ENCODE measurements at places on chromosomes 2 and 18. TPM values are rescaled to one million over a fixed set of nuclear protein-coding genes. Genes with fewer than 3 reads are reported as not detected.
A peak's percentile ranks its signal among the peaks of the same experiment; 100 is the strongest.

Gene PARD3B
- total RNA-seq = 5.8 TPM

Gene ZDBF2
- 14.7 TPM for total RNA-seq

- DNase-seq = no peak
These were observed 25.4 kb downstream of the UXS1 start for GRCh38 chr2:106168657-106169056.

Gene PPP4R3B
- total RNA-seq = 67.2 TPM

Gene TACR1
- total RNA-seq = 0.26 TPM

GRCh38 chr2:46010925-46011490, 286.2 kb upstream of the EPAS1 start:
- peak; percentile 59 for DNase-seq

DNA sequence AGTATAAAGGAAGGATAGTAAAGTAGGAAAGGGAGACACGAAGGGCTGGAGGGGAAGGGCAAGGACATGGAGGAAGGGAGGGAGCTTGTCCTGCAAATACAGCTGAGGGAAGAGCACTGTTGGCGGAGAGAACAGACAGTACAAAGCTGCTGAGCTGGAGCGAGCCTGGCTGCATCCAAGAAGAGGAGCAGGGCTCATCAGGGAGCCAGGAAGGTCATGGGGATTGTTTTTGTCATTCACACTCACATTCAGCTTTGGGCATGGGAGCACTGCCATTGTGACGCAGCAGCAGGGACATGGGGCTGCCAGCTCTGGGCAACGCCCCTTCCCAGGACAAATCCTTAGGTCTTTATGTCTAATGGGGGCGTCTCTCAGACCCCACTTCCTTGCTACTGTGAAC, 125.1 kb downstream of the COPS8 start:
- no peak for DNase-seq

Measured in NCI-H460 (cell line).